ENCODE measurements at places on chromosomes 2 and 18. TPM values are rescaled to one million over a fixed set of nuclear protein-coding genes. Genes with fewer than 3 reads are reported as not detected.

- no peak for DNase-seq
Observed at GRCh38 chr2:35784777-35785176, 570.8 kb upstream of the CRIM1 start.

- no peak for DNase-seq
Observed at GRCh38 chr18:79681484-79682387, 2.1 kb downstream of the CTDP1 start.

HAAO gene
- 0.54 TPM for polyA plus RNA-seq

GAREM2 gene
- polyA plus RNA-seq = 1.3 TPM

DNA sequence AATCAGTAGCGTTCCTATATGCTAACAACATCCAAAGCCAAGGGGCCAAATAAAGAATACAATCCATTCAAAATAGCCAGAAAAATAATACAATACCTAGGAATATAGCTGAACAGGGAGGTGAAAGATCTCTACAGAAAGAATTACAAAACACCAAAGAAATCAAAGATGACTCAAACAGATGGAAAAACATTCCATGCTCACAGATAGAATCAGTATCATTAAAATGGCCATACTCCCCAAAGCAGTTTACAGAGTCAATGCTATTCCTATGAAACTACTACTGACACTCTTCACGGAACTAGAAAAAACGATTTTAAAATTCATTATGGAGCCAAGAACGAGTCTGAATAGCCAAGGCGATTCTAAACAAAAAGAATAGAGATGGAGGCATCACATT, 57.4 kb downstream of the CCBE1 start:
- DNase-seq = no peak
